ENCODE measurements at places on chromosomes 6 and 20. TPM values are rescaled to one million over a fixed set of nuclear protein-coding genes. Genes with fewer than 3 reads are reported as not detected.

DNA sequence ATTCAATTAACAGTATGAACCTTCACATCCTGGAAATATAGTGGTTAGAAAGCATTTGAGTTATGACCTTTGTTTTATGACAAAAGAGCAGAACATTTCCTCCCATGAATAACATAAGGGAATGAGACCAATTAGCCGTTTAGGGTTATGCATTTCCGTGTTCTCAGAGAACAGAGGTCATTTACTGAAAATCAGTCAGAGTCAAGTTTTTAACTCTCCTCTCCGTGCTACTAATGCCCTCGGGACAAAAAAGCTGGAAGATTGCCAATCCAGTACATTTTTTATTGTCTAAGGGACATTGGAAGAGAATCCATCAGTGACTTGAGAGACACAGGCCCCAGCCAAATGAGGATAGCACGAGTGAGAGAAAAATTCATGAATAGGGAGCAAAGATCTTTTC is 632.7 kb downstream of the RFPL4B start:
- no peak for DNase-seq

- DNase-seq = peak; percentile 47
Measured at GRCh38 chr20:63568170-63568981, 5.7 kb downstream of the HELZ2 start.

GRCh38 chr6:163457637-163458561 is 43.4 kb downstream of the QKI start:
- no peak for DNase-seq

GRCh38 chr6:43878823-43879495 is 108.9 kb downstream of the VEGFA start:
- DNase-seq = no peak

- DNase-seq = no peak
Measured at GRCh38 chr6:25173951-25174474, 105.2 kb upstream of the CARMIL1 start.

GRCh38 chr6:66418906-66419305 is 711.9 kb upstream of the EYS start:
- DNase-seq = no peak

GRCh38 chr6:148440016-148440415 is 97.4 kb downstream of the SASH1 start:
- DNase-seq = no peak

DNA sequence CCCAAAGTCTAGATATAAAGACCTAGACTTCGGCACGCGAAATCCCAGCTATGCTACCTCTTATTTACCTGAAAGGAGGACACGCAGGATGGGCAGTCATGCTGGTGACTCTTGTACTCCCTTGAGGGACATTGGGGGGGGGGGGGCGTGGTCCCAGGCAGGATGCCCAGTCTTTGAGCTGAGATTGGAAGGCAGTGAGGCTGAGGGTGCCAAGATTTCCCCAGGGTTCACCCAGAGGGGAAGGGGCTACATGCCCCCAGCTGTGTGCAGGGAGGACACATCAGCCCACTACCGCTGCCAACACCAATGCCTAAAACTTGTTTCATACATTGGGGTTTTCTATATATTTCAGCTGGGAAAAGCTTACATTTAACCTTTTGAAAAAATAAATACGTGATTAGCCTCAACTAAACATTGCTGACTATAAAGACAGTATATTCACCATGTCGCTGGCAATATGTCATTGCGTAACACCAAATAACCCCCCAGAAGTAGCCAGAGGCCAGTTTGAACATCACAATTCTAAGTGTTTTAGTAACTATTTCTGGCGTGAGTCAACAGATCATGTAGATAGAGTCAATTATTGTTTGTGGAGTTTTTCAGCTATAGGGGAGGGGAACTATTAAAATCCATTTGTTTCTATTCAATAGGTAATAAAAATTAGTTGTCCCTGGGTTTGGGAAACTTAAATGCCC is 21.6 kb downstream of the MGME1 start:
- no peak for DNase-seq

- DNase-seq = no peak
Measured at GRCh38 chr6:10613077-10613476, 81.3 kb downstream of the C6orf52 start.

DNA sequence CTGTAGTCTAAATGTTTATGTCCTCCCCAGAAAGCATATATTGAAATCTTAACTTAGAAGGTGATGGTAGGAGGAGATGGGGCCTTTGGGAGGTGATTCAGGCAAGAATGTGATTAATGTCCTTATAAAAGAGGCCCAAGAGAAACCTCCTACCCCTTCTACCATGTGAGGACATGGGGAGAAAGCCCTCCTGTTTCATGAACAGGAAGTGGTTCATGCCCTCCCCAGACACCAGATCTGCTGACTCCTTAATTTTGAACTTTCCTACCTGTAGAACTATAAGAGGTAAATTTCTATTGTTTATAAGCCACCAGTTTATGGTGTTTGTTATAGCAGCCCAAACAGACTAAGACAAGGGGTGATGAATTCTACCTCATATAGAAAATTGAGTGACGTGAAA is 8.7 kb upstream of the ECT2L start:
- DNase-seq = no peak

DNA sequence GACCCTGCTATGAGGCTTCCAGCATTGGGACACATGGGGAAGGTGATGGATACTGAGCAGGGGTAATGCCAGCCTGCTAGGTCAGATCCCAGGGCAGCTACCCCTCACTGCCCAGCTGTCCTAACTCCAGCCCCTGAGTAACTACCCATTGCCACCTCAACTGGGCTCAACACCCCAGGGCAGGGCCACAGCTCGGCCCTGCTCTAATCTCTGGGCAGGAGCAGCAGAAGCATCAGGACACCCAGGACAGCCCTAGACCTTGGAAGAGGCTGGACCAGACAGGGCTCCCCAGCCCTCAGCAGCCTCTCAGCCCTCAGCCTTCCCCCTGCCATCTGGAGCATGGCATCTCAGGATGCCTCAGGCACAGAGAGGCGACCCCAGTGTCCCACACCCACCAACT is 67.4 kb upstream of the TOP1 start:
- DNase-seq = no peak

DNA sequence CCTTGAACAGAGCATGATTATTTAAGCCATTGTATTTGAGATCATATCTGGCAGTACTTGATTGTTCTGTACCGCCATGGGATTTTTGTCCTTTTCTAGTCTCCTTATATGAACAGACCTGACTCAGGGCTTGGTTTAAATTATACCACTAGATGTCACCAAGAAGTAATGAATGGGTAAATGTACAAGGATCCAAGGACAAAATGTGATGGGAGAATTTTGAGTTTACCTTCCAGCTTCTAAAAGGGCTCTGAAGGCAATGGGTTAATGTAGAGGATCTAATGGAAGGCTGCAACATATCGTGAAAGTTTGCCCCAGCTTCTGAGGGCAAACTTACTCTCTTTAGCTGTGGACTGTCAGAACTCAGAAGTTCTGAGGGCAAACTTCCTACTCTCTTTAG is 12.0 kb downstream of the RNF8 start:
- no peak for DNase-seq

DNA sequence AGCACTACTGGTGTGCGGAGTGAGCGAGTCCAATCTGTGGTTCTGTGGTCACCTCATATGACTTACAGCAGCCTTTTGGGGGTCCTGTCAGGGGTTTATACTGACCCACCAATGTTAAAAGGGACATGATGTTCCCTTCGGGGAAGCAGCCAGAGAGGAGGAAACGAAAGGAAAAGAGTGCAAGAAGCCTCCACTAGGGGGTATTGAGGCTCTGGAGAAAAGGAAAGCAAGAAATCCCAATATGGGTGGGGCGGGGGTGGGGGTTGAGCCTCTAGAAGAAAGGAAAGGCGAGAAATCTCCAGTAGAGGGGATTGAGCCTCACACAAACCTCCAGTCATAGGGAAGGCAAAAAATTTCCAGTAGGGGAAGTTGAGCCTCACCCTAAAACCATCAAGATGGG is 249.3 kb upstream of the ECI2 start:
- no peak for DNase-seq

DNA sequence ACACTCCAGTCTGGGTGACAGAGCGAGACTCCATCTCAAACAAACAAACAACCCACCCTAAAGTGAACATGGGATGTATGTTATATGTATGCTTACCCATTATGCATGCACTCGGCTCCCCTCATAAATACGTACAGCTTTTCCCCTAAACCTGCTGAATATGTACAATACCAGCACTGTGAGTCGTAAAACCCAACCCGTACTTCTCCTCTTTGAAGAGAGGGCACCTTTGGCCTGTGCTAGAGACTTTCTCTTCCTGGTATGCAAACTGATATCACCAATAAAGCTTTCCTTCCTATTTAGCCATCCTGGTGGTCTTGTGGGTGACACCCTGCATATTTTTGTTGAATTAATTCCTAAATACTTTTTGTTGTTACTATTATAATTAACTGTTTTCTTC is 51.3 kb downstream of the VSTM2L start:
- no peak for DNase-seq

DNA sequence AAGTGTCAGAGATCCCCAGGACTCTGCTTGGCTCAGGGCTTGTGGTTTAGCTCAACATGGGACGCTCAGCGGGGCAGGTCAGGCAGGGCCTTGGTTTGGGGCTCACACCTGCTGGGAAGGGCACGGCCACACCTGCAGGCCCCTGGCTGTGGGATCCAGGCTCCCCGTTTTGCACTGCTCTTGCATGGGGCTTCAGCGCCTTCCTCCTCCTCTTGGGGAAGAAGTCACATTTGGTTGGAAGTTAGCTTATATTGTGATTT is 378.3 kb downstream of the CDH4 start:
- no peak for DNase-seq

Gene SLC52A3
- 0.65 TPM for total RNA-seq

All from right cardiac atrium (tissue), 5 donors.